Dorsolateral prefrontal cortex (tissue), 122 donors: ENCODE measurements at places on chromosomes 5 and 9. TPM values are rescaled to one million over a fixed set of nuclear protein-coding genes. Genes with fewer than 3 reads are reported as not detected.

DNA sequence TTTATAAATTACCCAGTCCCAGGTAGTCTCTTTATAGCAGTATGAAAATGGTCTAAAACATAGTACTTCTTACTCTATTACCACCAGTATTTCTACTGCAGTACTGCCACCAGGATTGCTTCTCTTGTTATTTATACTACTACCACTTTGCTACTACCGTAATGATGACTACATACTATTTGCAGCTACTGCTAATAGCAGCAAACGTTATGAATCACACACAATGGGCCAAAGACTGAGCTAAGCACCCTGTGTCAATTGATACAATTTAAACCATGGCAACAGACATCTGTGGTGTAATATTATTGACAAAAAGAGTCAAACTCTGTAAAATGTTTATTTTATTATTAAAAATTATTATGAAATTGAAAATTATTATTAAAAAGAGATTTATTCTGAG, 15.3 kb upstream of the KIF12 start:
- DNase-seq, result no peak

DNA sequence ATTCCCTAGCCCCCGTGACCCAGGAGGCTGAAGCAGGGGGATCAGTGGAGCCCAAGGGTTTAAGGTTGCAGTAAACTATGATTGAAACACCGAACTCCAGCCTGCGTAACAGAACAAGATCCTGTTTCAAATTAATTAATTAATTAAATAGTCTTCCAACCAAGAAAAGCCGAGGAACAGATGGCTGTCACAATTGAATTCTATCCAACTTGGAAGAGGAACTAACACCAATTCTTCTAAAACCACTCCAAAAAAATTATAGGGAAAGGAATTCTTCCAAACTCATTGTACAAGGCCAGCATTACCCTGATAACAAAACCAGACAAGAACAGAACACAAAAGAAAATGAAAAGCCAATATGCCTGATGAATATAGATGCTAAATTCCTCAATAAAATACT, 43.4 kb upstream of the RGS7BP start:
- peak; percentile 3 for DNase-seq

Gene CYLC2
- total RNA-seq, result not detected

DNA sequence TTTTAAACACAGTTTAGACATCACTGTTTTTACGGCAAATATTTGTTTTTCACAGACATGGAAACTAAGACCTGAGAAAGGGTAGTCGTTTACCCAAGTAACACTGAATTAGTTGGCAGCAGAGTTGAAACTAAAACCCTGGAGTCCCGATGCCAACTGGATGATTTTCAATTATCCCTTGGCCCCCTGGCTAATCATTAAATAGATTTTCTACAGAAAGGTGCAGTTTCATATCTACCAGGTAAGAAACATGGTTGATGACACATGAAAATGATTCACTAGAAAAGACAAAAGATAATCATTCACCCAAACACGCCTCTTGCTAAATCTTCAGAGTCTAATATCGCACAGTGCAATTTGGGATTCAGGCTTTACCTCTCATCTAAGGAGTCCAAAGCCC, 136.9 kb downstream of the SEMA5A start:
- DNase-seq, result no peak

DNA sequence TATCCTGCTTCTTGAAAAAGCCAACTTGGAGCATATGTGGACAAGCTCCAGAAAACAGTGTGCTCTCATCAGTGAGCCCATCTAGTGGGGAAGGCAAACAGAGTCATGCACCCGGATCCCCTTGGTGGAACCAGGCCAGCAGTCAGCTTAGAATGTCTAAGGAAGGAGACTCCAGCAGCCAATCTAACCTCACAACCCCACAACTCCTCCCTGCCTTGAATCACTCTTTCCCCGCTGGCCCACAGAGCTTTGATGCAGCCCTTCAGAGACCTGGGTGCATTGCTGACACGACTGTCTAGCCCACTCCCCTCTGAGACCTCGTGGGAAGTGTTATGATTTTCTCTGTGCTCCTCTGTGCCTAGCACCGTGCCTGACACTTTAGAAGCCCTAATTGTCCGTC, 623.7 kb downstream of the BNC2 start:
- no peak for DNase-seq
